ENCODE measurements at places on chromosomes 12 and 14.

DNA sequence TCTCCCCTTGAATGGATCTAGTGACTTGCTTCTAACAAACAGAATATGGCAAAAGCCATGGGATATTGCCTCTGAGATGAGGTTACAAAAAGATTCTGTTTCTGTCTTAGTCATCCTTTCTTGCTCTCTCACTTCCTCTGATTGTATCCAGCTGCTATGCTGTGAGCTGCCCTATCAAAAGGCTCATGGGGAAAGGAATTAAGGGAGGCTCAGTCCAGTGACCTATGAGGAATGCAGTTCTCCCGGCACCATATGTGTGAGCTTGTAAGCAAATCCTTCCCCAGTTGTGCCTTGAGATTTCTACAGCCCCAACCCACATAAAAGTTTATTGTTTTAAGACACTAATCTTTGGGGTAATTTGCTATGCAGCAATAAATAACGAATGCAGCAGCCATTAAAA is 183.1 kb downstream of the KLHL28 start:
- DNase-seq = peak; percentile 17

DNA sequence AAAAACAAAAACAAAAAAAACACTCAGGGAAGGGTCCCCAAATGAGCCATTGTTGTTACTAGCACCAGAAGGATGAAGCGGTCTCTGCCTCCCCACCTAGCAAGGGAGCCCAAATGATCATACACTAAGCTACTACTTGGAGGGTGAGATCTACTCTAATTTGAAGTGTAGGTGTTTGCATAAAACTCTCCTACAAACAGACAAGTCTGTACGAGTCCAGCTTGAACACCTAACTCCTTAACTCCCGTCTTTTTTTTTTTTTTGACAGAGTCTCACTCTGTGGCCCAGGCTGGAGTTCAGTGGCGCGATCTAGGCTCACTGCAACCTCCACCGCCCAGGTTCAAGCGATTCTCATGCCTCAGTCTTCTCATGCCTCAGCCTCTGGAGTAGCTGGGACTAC is 132.6 kb downstream of the PPM1H start:
- no peak for DNase-seq

DNA sequence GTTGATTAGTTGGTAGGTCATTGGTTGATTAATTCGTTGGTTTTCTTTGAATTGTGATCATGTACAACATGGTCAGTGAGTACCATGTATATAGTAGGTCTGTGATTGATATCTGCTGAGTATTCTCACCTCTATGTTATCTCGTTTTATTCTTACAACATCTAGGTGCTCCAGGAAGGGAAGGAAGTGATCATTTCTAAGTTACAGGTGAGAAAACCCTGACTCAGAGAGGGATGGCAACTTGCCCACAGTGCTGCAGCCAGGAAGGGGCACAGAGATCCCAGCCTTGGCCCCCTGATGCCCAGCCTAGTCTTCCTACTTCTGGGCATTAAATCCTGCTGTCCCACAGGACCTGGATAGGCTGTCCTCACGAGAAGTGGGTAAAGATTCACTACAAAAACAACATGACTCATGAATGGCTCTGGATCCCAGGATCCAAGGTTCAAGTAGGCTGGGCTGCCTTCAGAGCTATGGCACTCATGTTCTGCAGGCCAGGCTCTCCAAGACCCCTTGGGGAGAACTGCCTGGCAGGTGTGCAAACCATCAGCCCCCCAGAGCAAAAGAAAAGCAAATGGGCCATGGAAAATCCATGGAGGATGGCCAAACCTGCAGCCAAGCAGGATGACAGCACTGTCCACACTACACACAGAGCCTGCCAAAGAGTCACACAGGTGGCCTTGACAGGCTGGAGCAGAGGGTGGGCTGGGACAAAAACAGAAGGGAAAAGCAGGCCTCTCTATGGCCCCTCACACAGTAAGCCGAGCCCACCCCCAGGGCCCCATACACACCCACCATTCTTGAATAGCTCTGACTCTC is 146.2 kb downstream of the BCL11B start:
- DNase-seq = no peak

DNA sequence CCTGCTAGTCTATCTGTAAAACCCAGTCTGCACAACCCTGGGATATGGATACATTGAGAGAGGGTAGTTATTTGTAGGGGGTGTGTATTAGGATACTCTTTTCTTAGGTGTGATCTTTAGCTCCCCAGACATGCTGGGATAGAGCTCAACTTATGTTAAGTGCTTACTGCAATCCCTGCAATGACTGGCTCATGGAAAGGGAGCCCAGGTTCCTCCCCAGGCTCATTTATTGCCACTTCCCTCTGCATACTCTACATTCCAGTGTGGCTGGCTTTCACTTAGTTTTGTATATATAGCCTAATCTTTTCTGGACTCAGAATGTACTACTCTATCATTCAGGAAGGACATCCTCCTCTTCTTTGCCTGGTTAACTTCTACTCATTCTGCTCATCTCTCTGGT is 172.0 kb downstream of the SYT10 start:
- peak; percentile 14 for DNase-seq

GRCh38 chr12:130747867-130748740 is 32.0 kb upstream of the RIMBP2 start:
- DNase-seq = peak; percentile 91

- no peak for DNase-seq
Observed at GRCh38 chr12:86698641-86698980, 442.4 kb upstream of the MGAT4C start.

DNA sequence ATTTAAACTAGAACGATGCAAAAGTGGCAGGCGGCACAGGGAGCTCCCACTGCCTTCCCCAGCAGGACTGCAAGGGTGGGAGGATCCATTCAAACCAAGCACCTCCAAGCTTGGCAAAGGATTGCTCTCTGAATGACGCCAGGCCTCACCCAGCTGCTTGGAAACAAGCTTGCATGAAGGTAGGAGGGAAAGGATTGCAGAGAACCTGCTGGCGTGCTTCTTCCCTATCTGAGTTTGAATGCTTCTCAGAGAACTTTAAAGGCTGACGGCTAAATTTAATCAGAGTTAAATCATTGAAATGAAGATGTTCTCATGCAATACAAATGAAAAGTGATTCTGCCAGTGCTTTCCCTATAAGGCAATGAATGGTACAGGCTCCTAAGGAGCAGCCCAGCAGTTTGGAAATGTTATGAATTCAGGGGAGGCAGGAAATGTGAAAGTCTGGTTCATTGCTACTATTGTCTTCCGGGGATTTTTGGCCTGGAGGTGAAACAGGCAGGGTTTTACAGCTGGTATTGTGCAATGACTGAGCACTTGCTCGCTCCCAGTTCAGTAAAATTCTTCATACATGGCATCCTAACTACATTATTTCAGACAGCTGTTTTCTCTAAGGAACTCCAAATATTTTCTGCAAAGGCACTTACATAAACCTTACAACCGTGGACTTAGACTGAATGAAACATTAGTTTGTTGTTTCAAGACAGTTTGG is 31.9 kb upstream of the DUSP6 start:
- peak; percentile 32 for DNase-seq

- no peak for DNase-seq
Observed at GRCh38 chr12:12467688-12468261, 94.9 kb downstream of the DUSP16 start.

- DNase-seq = no peak
Observed at GRCh38 chr12:11855983-11856374, 206.5 kb downstream of the ETV6 start.

- no peak for DNase-seq
Observed at GRCh38 chr14:75875958-75876357, 105.8 kb downstream of the TGFB3 start.

- peak; percentile 21 for DNase-seq
Observed at GRCh38 chr14:56648508-56649301, 69.1 kb downstream of the TMEM260 start.

GRCh38 chr12:116455540-116456329 is 103.4 kb upstream of the MAP1LC3B2 start:
- DNase-seq = peak; percentile 81

DNA sequence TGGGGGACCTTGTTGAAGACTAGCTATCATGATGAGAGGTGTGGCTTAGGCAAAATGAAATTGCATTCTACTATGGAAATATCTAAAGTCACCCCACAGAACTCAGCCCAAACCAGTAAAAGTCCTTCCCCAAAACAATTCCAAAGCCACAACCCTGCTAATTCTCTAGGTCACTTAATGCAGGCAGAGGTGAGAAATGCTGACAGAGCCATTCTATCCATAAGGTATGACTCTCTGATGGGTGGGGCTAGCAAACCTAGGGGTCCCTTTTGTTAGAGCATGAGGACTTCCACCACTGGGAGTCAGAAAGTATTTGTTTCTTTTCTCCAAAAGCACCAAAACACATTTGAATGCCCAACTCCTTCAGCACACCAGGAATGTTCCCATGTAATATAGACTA is 12.7 kb upstream of the BMP4 start:
- DNase-seq = no peak

DNA sequence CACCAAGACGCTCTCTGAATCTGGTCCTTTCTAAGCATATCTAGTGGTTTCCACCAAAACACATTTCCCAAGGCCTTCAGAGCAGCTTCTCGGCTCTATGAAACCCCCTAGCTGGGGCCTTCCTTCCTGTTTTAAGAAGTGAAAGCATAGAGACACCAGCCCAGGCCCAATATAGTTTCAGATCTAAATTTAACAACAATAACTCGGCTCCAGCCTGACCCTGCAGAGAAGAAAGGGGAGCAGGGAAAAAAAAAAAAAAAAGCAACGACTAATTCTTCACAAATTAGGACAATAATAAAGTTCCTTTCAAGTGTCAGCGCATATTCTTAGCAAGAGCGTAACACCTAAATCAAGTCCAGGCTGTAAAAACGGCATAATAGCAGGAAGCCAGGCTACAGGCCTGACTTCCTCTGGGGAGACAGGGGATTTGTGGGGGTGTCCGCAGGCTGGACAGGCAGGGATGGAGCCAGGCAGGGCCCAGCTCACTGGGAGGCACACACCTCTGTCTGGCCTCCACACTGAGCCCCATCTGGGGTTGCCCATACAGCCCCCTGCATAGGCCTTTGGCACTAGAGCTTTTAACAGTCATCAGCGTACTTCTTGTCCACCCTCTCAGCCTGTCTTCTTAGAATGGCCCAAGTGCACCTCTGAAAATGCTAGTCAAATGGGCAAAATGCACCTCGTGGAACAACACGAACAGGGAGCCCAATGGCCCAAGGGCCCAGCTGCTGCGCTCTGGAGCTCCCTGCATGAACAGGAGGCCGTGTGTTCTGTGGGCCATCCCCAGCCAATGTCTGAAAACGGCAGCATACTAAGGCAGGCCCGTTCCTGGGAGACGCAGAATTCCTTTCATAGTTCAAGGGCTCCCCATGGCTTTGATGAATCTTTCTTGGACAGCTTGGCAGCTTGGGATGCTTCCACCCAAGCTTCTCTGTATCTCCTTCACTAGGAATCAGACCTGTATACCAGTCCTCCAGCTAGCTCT is 772.9 kb downstream of the MED13L start:
- peak; percentile 15 for DNase-seq

- DNase-seq = no peak
Observed at GRCh38 chr12:87302126-87302745, 727.0 kb downstream of the C12orf50 start.

GRCh38 chr12:128394137-128394536 is 127.2 kb downstream of the TMEM132C start:
- DNase-seq = no peak

- DNase-seq = no peak
Observed at GRCh38 chr12:53623548-53624385, 2.4 kb downstream of the ATF7 start.

DNA sequence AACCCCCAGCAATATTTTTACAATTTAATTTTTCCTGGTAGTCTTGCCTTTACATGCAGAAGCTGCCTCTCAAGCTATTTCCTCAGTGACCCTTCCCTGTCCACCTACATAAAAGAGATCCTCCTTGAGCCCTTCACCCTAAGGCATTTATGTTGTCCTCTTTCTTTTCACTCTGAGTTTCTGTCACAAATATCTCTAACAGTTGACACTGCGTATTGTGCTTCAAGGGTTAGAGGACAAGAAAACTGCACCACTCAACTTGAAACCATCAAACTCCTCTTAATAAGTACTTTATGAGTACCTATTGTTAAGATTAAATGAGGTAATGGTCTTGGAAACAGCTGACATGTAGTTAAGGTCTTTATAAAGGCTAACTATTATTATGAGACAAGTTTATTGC is 557.7 kb downstream of the TRHDE start:
- DNase-seq = no peak

DNA sequence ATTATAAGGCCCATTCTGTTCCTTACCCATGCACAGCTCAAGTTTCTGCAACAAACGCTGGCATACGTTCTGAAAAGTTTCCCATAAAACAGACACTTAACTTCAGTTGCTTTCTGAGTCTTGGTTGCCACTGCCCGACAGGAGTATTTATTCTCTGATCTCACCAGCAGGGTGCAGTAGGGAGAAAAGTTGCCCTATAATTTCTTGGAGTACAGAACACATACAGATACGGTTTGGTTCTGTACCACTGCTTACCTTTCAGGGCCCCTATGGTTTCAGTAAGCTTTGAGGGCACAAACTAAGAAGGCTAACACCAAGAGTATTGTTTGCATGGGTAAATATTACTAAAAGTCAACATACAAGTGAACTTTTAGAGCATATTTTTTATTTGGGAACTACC is 77.9 kb downstream of the SPATA7 start:
- DNase-seq = no peak

DNA sequence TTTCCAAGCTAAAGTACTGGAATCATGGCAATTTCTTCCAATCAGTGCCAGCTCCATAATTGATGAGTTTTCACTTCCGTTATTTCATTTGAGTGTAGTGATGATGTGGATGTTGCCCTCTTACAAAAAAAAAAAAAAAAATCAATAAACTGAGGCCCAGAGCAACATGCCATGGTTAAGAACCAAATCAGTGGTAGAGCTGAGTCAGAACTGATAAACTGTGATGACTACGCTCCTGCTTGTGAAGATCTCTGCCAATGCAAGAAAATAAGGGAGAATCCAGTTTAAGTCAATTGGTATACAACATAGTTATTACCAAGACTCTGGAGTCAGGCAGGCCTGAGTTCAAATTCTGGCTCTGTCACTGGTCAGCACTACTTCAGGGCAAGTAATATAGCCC is 102.7 kb downstream of the GPR135 start:
- DNase-seq = no peak

GRCh38 chr14:71625891-71626701 is 306.1 kb upstream of the RGS6 start:
- no peak for DNase-seq

DNA sequence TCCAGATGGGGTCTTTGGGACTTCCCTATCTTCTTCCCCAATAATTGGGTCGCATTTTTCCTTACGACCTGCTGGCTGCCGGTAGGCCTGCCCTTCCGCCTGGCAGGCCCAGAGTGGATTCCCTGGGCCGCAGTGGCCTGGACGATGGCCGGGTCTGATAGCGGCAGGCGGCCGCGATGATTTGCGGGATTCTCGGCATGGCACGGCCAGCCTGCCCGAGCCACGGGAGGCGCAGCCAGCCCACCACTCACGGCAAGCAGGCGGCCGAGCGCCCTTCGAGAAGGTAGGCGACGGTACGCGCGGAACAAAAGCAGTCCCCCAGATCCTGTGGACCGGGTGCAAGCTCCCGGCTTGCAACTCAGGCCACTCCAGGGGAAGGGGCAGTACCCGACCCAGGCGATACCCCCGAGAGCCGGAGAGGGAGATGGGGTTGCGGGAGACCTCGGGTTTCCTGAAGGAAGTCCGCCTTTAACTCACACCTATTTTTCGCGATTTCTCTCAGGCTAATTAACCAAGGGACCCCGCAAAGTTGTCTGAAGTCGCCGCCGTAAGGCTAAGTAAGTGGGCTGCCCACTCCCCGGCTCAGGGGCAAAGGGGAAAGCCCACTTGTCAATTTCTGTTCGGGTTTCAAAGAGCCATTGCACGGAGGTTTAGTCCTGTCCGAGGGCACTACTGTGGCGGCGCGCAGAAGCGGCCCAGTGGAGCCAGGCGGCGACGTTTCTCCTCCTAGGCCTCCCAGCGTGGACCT is 1.4 kb upstream of the GSC start:
- peak; percentile 66 for DNase-seq

Data from ELF-1 (cell line).